K562 (cell line): ENCODE measurements at places on chromosomes 1 and 21. TPM values are rescaled to one million over a fixed set of nuclear protein-coding genes. Genes with fewer than 3 reads are reported as not detected.

CHRNB2 gene
- not detected in 2 replicates for total RNA-seq

GRCh38 chr1:21924503-21925005, 12.6 kb downstream of the HSPG2 start:
- no peak for DNase-seq

FMOD gene
- total RNA-seq, result 0.13 and 0.20 TPM in 2 replicates

- DNase-seq, result no peak
Measured at GRCh38 chr1:214264976-214265375, 16.0 kb upstream of the SMYD2 start.
